ENCODE measurements at places on chromosomes 3 and 15. TPM values are rescaled to one million over a fixed set of nuclear protein-coding genes. Genes with fewer than 3 reads are reported as not detected.

DNA sequence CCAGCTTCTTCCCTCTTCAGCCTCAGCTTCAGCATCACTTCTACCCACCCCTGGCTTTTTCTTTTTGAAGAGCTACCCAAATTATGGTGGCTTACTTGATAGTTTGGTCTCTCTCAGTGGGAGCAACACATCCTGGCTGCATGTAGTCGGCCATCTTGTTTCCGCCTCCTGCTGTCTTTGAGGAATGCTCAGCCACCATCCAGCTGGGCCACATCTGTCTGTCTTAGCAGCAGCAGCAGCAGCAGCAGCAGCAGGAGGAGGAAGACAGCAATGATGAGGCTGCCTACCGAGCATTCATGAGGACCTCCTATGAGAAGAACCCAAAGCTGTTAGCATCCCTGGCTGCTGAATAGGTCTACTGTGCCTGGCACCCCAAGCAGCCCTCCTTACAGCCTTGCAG, 19.7 kb downstream of the IL16 start:
- no peak for DNase-seq

GRCh38 chr3:131731709-131732108, 228.9 kb upstream of the MRPL3 start:
- DNase-seq, result no peak

GRCh38 chr3:131142580-131142979, 115.9 kb downstream of the NEK11 start:
- DNase-seq, result no peak

DNA sequence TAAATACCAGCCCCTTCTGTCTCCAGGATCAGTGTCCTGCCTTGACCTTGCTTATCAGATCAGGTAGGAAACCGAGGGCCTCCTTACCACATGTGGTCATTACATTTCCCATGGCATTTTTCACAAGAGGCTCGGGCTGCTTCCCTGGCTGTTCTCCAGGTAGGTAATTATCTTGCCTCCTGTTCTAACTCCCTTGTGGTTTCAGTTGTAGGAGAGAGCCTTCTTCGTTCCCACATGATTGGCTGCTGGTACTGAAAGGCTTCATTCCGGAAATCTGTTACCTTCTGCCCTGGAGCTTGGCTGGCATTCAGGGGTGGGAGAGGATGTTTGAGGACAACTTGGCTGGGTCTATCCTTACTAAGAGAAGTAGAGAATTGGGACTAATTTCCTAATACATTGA, 46.8 kb upstream of the RORA start:
- DNase-seq, result no peak

- DNase-seq, result no peak
These were observed 63.3 kb downstream of the KLHL6 start for GRCh38 chr3:183491923-183492848.

DNA sequence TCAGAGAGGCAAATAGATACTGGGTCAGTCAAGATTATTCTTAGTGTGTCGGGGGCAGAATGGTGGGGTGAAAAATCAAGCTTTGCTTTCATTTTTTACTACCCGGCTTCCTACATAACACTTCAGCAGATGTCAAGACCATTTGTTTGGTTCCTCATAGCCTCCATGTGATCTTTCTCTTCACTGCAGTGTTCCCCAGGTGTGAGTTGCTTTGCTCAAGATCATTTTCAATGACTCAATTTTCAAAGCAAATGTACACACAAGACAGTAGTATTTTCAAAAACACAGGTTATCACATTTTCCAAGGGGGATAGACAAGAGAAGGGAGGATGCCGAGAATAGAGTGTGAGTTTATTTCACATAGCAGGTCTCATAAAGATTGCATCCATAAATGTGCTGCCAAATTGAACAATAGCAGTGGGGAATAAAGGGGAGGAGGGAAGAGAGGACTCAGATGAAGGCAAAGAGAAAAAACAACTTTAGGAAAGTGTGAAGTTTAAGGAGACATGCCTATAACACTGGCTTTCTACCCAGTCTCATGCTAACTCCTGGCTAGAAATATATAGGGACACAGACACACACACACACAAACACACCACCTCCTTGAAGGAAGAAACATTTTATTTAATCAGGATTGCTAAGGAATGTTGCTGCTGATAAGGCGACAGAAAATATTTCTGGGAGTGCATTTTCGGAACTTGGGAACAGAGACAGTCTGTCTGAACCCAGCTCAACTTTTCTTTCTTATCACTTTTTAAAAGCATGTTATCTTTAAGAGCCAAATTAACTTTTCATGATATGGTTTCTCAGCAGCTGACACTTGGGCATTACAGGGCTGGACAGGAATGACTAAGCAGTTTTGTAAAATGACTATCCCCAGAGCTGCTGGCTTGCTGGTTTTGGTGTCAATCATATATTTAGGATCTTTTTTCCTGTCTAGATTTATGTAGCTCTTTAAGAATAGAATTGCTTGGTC, 402.4 kb downstream of the RBMS3 start:
- DNase-seq, result no peak

DNA sequence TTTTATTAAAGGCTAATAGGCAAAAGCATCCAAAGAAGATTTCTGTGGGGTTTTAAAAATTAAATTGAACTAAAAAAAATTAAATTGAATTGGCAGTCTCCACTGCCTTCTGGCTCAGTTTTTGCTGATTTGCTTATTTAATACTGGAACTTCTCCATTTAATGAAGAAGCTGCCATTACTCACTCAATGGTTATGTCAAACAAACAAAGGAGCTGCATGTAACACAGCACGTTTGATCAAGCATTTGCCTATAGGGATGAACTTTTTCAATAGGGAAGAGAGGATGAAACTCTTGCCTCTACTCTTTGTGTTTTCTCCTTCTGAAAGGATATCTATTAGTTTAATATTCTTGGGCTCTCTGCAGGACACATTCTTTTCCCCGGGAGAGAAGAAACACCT, 4.8 kb upstream of the HCLS1 start:
- no peak for DNase-seq

The TAGLN3 gene
- polyA plus RNA-seq, result not detected

The APOD gene
- polyA plus RNA-seq, result not detected

The BCHE gene
- polyA plus RNA-seq, result not detected

The ABHD2 gene
- 26.9 TPM for polyA plus RNA-seq

The ANKRD63 gene
- polyA plus RNA-seq, result not detected

The VGLL3 gene
- not detected for polyA plus RNA-seq

The FBXO22 gene
- 12.7 TPM for polyA plus RNA-seq

The MELTF gene
- polyA plus RNA-seq, result not detected

The P2RY12 gene
- 0.17 TPM for polyA plus RNA-seq

All from immature natural killer cell (primary cell).